Activated B cell treated with CpG ODN at 0.5 μM for 24 hours (primary cell): ENCODE measurements at places on chromosomes 1 and 21.

GRCh38 chr21:45898781-45899180, 82.8 kb upstream of the COL6A1 start:
- DNase-seq = no peak

DNA sequence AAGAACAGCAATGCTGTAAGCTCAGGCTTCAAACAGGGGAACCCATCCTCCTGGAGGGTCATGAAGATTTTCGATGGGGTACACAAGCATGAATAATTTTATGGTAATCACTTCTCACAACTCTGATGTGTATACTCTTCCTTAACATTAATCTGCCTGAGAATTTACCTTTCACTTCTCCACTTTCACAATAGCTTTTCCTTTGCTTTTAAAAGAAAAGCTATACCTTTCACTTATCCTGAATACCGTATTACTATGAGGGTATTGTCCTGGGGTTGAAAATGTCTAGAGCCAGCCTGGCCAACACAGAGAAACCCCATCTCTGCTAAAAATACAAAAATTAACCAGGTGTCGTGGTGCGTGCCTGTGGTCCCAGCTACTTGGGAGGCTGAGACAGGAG, 12.7 kb upstream of the ZYG11B start:
- DNase-seq = no peak

GRCh38 chr1:8970870-8971337, 25.2 kb downstream of the CA6 start:
- DNase-seq = no peak

DNA sequence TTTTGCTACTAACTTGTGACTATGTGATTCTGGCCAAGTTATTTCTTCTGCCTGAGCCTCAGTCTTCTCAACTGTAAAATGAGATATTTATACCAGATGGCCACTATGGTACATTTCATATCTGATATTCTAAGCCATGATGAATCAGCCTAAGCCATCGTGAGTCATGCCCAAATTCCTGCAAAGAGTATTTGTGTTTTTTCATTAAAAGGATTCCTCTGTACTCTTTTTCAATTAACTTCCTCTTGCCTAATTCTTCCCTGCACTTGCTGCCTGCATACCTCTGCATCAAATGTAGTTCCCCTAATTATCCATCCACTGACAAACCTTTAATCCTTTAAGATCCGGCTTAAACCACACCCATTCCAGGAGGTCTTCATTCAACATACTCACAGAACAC, 575.1 kb upstream of the BEND5 start:
- no peak for DNase-seq

DNA sequence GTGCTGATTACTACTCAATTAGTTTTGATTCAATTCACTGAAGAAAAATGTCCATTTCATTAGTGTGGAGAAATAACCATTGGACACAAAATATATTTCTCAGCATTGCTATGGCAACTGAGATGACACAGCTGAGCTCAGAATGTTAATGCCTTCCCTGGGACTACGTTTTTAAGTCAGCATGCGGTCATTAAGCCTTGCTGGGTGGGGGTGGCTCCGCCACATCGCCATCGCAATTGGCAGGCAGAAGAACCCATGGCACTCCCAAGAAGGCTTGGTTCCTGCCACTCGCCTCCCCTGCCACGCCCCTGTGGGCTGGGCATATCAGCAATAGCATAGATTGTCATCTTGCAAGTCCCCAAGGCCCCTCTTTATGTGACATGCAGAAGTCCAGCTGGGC, 256.7 kb upstream of the CAMK1G start:
- no peak for DNase-seq
